ENCODE measurements at places on chromosomes 3 and 15.

DNA sequence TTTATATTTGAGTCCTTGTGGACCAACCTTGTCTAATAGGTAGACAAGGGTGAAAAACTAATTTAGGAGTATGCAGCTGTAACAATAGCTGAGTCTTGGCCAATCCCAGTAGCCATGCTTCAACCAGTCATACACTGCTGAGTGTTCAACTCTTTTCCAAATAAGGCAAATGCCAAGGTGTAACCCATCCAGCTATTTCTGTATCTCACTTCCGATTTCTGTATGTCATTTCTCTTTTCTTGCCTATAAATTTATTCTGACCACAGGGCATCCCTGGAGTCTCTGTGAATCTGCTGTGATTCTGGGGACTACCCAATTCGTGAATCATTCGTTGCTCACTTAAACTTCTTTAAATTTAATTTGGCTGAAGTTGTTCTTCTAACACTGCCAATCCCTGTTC lies 93.2 kb downstream of the MAGI1 start:
- DNase-seq = no peak

GRCh38 chr3:17554078-17554477 lies 188.4 kb downstream of the TBC1D5 start:
- no peak for DNase-seq

DNA sequence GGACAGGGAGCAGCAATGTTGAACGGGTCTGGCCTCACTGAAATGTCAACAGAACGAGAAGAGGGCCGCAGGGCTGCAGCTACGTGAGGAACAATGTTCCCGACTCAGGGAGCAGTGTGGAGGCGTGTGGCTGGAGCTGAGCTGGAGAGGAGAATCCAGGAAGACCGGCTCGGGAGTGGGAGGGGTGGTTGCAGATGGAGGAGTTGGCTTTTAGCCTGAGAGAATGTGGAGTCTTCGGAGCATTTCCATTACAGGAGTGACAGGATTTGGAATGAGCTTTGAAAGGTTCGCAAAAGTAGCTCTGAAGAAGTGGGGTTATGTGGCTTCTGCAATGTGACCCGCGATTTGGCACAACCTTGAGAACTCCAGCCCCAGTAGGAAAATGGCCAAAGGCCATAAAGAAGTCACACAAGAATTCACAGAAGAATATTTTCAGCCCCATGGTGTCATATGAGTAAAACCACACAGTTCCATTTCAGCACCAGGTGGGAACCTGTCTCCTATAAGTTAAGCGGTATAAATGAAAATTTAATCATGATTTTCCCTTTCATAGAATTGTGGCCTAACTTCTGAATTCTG lies 78.8 kb upstream of the NSMCE3 start:
- DNase-seq = no peak

- DNase-seq = no peak
Observed at GRCh38 chr3:75272691-75273090, 391.4 kb upstream of the FRG2C start.

DNA sequence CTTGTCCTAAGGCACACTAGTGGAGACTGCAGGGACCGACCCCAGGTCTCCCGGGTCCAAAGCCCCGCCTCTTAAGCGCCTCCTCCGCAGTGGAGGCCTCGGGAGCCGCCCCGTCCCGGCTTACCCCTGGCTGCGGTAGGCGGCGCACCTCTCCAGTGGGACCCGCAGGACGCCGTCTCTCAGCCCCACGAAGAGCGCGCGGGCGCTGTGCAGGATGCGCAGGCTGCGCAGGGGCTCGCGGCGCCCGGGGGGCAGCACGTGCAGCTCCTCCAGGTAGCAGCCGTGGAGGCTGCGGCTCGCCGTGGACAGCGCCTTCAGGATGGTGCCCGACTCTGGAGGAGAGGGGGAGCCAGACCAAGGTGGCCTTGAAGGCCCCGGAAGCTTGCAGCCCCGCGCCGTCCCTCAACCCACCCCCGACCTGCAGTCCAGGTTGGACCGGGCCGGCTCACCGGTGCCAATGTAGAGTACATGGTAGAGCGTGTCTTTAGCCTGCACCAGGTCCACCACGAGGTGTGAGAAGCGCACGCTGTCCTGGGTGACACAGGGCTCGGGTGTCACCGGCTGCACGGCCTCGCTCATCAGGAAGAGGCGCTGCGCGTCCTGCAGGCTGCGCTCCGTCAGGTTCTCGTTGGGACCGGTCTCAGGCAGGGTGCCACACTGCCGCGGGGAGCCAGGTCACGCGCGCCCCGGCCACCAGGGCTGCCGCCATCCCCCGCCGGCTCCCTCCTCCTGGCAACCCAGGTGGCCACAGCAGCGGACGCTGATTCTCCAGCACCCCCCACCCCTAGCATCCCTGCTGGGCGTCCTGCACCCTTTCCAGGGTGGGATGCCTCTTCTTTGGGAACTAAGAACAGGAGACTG lies 105.5 kb downstream of the SEMA5B start:
- no peak for DNase-seq

- no peak for DNase-seq
Observed at GRCh38 chr3:154324919-154325318, 632 bp upstream of the DHX36 start.

GRCh38 chr15:76138436-76138835 lies 78.7 kb downstream of the TMEM266 start:
- no peak for DNase-seq
